AML-193 (cell line): ENCODE measurements at places on chromosomes 2 and 18.

- no peak for DNase-seq
Measured at GRCh38 chr2:207770602-207771404, 1.1 kb upstream of the FZD5 start.

GRCh38 chr18:3037423-3037915, 24.5 kb upstream of the LPIN2 start:
- DNase-seq = peak; percentile 24

- no peak for DNase-seq
Measured at GRCh38 chr2:1049691-1050090, 99.0 kb downstream of the SNTG2 start.

DNA sequence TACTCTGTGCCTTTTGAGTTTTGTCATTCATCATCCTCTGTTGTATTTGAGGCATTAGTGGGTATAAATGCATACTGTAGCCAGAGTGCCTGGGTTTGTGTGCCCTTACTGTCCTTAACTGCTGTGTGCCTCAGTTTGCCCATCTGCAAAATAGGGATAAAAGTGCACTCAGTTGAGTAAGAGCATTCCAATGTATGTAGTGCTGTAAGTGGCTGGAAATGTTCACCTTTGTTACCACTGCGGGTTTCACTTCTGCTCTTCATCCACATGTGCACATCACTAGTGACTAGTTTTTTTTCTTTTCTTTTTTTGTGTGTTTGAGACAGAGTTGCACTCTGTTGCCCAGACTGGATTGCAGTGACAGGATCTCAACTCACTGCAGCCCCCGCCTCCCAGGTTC, 39.9 kb downstream of the PLEKHB2 start:
- DNase-seq = no peak

GRCh38 chr2:231935815-231936214, 9.6 kb upstream of the NPPC start:
- no peak for DNase-seq

DNA sequence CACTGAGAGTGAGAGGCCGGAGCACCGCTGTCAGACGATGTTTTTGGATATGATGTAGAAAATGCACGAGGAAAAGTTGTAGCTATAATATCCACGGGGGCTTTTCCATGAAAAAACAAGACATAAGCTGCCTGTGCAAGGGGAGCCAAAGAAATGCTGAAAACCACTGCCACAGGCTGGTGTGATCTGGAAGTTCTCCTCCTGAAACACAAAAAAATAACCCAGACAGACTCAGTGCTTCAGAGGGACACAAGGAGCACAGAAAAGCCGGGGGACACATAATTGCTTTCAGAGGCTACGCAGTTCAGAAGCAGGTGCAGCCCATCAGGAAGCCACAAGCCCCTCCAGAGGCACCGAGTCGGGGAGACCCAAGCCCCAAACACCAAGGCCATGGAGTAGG, 98.2 kb downstream of the ZNF516 start:
- no peak for DNase-seq

GRCh38 chr18:9140984-9141383, 4.4 kb downstream of the ANKRD12 start:
- DNase-seq = no peak

DNA sequence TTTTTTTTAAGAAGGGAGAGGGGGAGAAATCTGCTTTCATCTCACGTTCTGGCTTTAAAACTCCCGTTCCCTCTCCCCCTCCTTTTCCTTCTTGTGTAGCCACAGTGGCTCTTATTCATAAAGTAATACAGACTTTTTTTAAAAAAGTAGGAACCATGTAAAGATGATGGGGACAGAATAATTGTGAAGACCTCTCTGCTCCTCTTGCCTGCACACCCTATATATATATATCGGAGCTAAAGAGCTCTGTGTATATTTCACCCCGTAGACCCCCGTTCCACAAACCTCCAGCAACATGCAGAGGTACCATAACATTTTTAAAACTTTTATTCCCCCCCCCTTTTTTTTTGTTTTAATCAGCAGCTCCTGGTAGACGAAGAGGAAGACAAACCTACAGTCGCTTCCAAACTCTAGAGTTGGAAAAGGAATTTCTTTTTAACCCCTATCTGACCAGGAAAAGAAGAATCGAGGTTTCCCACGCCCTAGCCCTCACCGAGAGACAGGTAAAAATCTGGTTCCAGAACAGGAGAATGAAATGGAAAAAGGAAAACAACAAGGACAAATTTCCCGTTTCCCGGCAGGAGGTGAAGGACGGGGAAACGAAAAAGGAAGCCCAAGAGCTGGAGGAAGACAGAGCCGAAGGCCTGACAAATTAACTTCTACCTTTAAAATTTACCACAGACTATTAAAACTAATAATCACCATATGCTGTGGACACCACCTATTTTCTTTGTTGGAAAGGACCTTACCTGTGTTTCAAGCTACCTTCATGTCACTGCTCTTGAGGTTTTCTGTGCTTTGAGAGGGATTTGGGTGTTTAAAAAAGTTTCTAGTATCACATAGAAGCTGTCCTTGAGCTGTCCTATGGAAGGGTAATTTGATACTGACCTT, 1.7 kb downstream of the HOXD8 start:
- DNase-seq = no peak

DNA sequence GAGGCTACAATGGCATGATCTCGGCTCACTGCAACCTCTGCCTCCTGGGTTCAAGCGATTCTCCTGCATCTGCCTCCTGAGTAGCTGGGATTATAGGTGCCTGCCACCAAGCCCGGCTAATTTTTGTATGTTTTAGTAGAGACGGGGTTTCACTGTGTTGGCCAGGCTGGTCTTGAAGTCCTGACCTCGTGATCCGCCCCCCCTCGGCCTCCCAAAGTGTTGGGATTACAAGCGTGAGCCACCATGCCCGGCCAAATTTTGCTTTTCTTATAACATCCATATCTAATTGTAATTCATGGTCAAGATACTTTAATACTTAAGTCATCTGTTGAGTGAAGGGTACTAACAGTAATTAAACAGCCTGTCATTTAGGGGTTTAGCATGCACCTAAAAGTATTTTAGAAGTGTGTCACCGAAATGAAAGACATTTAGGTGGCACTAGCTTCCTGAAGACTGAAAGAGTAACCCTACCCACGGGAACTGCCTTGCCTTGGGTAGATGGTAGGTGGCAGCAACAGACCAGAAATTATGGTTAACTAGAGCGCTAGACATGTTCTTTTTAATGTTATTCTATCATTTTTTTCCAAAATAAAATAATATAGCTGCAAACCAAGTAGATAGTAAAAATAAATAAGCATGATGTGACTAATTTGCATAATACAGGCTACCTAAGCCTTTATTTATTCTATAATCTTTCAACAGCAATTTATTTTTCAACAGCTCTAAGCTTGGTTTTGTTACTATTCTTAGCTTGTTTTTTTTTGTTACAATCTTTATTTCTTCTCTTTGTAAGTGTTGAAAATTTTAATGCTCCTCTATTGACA, 8.6 kb upstream of the ACYP2 start:
- DNase-seq = peak; percentile 57

DNA sequence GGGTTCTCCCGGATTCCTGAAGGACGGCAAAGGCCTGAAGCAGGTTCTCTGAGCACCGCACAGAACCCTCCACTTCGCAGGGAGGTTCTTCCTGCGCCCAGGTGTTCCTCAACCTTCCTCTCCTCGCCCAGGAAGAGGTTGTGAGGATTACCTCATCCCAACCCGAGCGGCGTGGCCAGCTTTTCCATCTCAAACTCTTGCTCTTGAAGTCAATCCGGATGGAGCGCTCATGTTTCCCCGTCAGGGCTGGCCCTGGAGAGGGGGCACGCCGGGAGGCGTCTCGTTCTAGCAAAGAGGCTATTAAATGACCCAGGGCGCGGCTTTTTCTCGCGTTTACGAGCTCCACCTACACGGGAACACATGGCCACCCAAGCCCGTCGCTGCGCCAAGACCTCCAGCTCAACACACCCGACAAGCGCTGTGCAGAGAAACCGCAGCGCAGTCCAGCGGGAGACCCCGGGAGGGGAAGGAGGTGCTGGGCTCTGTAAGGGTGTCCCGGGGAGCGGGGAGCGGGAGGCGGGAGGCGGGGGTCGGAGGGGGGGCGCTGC, 540 bp upstream of the RAB10 start:
- DNase-seq = peak; percentile 53

DNA sequence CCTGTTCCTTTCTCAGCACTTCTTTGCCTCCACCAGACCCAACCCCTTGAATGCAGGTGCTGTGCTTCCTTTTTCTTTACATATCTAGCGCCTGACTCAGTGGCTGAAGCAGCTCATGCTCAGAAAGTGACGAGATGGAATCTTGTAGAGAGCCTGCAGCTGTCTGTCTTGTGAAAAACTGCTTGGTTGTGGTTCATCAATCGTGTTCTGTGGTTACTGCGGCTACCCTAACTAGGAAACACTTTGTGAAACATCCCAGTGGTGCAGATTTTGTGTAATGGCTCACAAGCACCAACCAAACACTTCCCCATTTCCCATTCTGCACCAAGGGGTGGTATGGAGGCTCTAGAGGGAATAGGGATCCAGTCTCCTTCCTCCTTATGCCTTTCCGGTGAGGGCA, 307.2 kb upstream of the MMADHC start:
- DNase-seq = no peak
